ENCODE measurements at places on chromosomes 2 and 18.

DNA sequence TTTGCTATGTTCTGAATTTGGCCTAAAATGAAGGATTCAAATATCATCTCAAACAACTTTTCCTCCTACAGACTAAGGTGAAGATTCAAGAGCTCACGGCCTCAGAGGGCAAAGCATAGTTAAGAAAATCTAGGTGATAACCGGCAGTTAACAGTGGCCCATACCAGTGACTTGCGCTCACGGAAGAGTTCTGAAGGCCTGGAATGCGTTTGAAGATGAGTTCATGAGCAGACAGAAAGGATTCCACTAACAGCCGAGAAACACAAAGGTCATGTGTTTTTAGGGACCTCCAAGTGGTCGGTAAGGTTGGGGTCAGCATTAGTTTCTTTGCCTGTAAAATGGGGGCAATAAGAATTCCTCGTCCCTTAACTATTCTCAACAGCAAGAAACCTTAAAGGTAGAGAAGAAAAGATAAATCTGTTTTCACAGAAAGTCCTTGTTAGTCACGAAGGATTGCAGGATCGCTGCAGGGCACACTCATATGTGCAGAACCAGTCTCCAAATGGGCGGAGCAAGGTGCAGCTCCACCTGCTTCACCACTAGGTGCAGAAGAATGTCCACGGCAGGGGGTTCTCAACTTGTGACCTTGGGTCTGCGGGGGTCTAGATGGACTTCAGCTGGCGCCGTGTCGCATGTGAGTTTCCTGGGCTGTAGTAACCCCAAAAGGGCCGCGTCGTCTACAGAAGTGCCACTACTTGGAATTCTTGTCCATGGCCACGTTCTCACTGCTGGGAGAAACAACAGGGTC is 708 bp upstream of the RPIA start:
- peak; percentile 37 for DNase-seq

- DNase-seq: no peak
Observed at GRCh38 chr2:18482666-18483065, 77.8 kb downstream of the RDH14 start.

DNA sequence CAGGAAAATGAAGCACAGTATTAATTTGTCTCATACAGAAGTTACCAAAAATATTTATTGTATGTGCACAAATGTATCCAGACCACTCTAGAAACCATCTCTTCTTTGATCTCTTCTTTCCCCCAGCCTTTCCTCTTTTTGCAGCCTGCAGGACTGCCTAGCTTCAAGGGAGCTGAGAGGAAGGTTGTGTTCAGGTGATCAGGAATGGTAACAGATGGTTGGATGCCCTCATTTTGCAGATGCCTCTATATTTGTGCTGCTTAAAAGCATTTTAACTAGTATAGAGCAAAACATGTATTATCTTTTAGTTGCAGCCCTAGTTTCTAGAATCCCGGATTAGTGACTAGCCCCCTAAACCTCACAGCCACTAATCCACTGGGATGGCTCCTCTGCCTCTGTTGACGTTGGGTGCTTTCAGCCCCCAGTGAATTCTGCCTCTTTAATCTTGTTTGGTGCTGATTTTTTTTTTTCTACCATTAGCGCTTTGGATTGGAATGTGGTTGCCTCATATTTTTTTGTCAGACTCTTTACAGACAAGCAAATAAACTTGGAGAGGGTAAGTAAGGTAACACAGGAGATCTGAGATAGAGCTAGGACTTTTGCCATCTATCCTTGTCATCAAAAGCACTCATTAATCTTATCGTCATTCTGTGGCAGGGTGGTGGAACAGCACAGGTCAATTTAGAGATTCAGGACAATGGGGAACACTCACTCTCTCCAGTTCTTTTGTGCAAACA is 103.8 kb upstream of the NDUFV2 start:
- DNase-seq: no peak

GRCh38 chr18:21894619-21895367 is 154.2 kb downstream of the MIB1 start:
- DNase-seq: no peak
